ENCODE measurements at places on chromosomes 2 and 18.
A peak's percentile ranks its signal among the peaks of the same experiment; 100 is the strongest.

DNA sequence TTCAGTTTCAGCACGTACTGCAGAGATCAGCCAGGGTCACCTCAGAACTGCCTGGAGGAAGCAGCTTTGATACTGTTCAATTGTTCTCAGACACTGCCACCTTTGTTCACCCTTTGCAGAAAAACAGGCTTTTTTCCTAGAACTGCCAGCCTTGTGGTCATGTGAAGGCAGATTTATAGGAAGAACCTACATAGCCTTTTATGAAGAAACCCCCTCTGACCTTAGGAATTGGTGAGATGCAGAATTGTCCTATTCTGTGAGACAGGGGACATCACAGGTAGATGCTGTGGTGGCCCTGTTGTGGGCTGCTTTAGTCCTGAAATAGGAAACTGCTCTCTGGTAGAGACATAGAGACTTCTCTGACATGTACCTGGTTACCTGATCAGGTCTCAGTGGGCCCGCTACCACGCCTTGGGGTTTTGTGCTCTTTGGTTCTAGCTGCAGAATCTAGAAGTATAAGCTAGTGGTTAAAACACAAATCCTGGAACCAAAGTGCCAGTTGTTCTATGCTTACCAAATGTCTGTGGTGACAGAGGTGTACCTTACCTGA lies 206.6 kb downstream of the AGPS start:
- DNase-seq, result no peak

- no peak for DNase-seq
These were observed 8.0 kb downstream of the COPS9 start for GRCh38 chr2:240127911-240128607.

GRCh38 chr2:8656811-8657210 lies 25.0 kb upstream of the ID2 start:
- no peak for DNase-seq

DNA sequence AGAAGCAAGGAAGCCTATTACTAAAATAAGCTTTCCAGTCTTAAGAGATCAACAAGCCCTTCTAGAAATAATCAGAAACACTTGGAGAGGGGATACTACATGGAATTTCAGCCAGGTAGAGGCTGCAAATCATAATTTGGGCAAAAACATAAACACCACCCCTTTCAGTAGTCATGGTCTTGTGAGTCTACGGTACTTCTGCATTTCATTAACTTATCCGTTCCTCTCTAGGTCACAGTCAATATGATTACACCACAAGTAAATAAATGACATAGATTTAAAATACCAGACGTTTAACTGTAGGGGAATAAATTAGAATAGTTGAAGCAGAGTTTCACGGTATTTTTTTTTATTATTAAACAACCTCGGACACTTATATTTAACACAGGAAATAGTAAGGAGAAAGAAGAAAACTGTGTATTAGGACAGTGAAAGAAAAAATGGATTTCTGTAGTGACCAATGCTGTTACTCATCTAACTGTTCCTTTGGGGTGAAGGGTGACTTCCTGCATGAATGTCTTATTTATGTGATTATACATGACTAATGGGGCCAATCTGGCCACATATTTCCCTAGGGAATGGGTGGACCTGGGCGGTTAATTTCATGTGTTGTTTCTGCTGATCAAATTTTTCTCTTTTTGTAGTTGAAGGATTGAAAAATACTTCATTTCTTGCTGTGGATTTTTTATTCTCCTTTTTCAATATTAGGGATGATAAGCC lies 456.6 kb upstream of the UBE2E3 start:
- peak; percentile 83 for DNase-seq

DNA sequence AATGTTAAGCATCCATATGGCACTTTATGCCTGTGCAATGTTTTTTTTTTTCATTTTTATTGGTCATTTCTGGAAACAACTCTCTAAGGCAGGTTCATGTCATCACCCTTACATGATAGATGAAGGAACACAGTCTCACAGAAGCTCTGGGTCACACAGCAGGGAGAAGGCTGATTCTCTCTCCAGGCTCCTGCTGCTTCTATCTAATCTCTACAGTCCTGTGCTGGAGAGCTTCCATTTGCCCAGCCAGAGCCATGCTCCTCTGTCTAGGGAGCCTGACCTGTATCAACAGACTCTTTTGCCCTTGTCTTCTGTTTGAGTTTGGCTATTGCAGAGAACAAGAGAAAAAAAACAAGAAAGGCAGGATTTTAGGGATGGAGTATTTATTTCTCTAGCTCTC lies 584.8 kb downstream of the MBD2 start:
- no peak for DNase-seq

- no peak for DNase-seq
These were observed 12.6 kb upstream of the D2HGDH start for GRCh38 chr2:241721852-241722251.

GRCh38 chr2:9641641-9642040 lies 10.8 kb upstream of the YWHAQ start:
- DNase-seq, result no peak

GRCh38 chr2:176565641-176566323 lies 296.5 kb downstream of the MTX2 start:
- no peak for DNase-seq
